Glutamatergic neuron (in vitro differentiated cells): ENCODE measurements at places on chromosomes 12 and 14. TPM values are rescaled to one million over a fixed set of nuclear protein-coding genes. Genes with fewer than 3 reads are reported as not detected.

- DNase-seq = no peak
- no peaks in the 10 kb centered on the region for H3K4me1 ChIP-seq
- H3K36me3 ChIP-seq = no peaks in the 10 kb centered on the region
- no peak overlapping the region for H3K4me3 ChIP-seq
- H3K27ac ChIP-seq = no peak overlapping the region
Observed at GRCh38 chr12:12016284-12017100, 54.2 kb upstream of the BCL2L14 start.

GRCh38 chr12:72330301-72330700 lies 58.1 kb downstream of the TRHDE start:
- peaks cover 4% of the 10 kb centered on the region for H3K27me3 ChIP-seq
- H3K4me3 ChIP-seq = no peak overlapping the region
- H3K27ac ChIP-seq = no peak overlapping the region
- peak; percentile 29 for DNase-seq
- H3K36me3 ChIP-seq = no peaks in the 10 kb centered on the region
- peaks cover 6% of the 10 kb centered on the region for H3K4me1 ChIP-seq

DYRK2 gene
- total RNA-seq = 70.9 TPM

ACOT4 gene
- not detected for total RNA-seq
